ENCODE measurements at places on chromosomes 11 and 22.
A peak's percentile ranks its signal among the peaks of the same experiment; 100 is the strongest.

GRCh38 chr11:35155677-35156076 lies 16.7 kb downstream of the CD44 start:
- DNase-seq, result no peak

GRCh38 chr11:1235901-1236315 lies 13.0 kb downstream of the MUC5B start:
- no peak for DNase-seq

DNA sequence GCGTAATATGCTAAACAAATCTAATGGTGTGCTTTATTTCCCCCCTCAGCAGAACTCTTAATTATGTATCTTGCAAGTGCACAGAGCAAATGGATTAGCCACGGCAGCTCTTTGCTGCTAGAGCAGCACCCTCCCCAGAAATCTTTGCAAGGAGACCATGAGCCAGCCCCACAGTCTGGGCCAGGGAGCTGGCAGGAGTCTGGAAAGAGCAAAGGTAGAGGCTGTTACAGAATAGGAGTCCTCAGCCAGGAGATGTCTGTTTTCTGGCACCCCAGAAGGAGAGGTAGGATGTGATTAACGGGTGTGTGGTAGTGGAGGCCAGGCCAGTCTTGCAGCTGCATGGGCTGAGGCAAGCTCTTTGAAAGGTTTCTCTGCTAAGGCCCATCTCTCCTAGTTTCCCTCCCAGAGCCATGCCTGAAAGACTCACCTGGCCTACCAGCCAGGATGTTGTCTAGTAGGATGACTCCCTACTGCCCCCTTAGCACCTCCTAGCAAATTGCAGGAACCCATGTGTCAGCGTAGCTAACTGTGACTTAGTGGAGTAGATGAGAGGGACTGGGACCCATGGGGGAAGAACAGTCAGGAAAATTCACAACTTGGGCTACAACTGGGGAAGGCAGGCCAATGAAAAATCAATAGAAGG lies 557.2 kb downstream of the BUD13 start:
- DNase-seq, result peak; percentile 32

DNA sequence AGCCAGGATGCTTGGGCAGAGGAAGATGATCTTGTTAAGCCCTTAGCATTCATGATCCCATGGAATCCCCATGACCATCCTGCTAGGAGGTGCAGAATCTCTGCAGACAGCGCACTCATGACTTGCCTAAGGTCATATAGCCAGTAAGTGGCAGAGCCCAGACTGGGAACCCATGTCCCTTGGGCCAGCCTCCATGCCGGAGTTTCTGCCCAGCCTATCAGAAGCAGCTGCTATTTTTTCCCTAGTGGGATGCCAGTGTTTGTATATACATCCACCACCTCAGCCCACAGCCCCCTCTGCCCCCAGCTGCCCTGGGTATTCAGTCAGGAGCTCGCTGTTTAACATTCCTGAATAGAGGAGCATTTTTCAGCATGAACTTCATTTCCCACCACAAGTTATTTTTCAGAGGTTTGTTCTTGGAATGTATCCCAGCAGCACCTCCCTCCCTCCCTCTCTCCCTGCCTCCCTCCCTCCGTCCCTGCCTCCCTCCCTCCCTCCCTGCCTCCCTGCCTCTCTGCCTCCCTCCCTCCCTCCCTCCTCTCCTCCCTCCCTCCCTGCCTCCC lies 34.4 kb upstream of the SUSD2 start:
- DNase-seq, result no peak

DNA sequence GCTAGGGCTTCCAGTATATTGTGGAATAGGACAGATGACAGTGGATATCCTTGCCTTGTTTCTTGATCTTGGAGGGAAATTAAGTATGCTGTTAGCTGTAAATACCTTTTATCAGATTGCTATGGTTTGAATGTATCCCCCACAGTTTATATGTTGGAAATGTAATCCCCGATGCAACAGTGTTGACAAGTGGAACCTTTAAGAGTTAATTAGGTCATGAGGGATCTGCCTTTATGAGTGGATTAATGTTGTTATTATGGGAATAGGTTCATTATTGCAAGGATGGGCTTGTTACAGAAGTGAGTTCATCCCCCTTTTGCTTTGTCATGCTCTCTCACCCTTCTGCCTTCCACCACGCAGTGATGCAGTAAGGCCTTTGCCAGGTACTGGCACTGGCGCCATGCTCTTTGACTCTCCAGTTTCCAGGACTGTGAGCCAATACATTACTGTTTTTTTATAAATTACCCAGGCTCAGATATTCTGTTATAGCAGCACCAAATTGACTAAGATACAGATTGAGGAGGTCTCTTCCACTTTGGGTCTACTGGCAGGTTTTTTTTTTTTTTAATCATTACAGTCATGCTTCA lies 16.4 kb downstream of the CABIN1 start:
- no peak for DNase-seq

DNA sequence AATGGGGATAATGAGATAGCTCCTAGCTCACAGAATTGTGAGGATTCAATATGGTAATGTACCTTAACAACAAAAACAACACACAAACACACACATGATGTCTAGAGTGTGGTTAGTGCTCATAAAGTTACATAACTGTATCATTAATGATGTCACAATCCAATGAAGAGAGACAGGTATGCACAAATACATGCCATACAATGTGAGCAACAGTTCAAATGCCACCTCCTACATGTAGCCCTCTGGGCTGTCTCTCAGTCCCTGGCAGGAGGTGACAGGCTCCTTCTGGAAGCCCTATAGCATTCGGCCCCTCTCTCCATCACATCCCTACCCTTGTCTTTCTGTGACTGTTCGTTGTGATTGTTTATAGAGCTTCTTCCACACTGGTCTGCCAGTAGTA lies 8.3 kb upstream of the MICALL1 start:
- no peak for DNase-seq

DNA sequence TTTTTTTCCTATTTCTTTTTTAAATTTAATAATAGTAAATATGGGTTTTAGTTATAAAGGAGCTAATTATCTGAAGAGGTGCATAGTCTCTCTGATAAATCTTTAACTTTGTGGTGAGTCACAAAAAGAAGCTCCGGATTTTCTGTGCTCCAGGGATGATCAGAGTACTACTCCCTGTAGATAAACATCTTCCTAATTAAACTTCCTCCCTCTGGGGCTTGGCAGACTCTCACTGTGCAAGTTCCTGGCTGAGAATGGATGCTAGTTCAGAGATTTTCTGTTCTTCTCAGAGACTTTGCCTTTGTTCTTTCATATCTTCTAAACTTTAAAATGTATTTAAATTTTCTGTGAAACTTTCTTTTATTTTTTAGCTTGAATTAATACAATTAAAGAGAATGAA lies at the start of gene OR10G7:
Gene OR10G7 (minus strand): TSS at position 72 of the 400 bp plus-strand sequence. CDS start 2,324 bp downstream, outside the sequence.
- DNase-seq, result no peak

DNA sequence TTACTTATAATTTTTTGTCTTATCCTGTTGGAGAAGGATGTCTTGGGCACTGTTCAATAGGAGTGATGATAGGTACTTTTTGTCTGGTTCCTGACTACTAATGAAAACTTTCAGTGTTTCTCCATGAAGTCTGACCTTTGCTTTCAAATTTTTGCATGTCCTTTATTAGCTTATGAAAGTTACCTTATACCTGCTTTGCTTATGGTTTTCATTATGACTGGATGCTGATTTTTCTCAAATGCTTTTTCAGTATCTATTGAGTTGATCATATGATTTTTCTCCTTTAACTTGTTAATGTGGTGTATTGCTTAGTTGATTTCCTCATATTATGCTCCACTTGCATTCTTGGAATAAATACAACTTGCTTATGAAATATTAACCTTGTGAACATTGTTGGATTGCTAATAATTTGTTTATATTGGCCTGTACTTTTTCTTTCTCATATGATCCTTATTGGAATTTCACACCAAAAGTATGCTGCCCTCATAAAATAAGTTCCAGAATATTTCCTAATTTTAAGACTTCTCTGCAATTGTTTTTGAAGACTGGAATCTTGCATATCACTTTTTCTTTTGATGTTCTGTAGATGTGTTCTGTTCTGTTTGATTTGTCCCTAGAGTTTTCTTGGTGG lies 85.0 kb upstream of the SC5D start:
- DNase-seq, result no peak

DNA sequence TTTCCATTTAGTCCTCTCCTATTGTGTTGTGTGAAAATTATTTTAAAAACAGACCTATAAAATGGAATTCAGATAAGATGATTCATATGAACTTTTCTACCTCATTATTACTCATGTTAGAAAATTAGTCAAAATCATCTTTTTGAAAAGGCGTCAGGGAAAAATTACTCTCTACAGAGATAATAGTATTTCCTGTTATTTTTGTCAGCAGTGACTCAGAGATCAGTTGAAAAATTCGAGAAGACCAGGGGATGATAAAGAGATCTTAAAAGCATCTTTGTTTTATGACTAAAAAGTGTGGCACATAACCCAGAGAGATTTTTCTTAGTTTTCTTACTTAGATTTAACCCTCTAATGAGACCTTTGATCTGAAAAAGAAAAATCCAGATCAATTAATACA lies 157.9 kb upstream of the CARD18 start:
- no peak for DNase-seq

- DNase-seq, result no peak
These were observed 2.5 kb downstream of the PRR14L start for GRCh38 chr22:31747441-31747840.

DNA sequence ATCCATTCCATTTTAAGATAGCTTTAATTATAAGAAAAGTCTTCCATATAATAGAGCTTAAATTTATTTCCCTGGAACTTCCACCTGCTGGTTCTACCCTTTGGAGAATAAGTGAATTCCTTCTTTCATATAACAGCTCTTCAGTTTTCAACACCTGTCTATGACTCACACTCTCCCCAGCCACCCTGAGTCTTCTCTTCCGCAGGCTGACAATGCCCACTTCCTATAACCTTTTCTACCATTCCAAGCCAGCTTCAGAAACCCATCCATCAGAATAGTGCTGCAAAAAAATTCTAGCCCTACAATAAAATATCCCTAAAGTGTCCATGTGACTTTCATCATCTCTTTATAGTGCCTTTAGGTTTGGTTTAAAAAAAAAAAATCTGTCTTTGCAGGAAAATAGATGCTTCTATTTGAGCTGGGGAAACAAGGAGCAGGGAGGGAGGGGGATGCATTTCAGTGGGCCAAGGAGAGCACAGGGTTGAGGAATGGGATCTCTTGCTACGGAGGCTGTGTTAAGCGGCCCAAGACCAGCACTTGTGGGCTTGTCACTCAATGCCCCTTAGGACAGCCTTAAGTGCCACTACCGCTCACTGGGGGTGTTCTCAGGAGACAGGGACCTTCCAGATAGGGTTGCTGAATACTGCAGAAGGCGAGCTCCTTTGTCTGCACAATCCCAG lies 178.6 kb downstream of the DSCAML1 start:
- DNase-seq, result no peak

DNA sequence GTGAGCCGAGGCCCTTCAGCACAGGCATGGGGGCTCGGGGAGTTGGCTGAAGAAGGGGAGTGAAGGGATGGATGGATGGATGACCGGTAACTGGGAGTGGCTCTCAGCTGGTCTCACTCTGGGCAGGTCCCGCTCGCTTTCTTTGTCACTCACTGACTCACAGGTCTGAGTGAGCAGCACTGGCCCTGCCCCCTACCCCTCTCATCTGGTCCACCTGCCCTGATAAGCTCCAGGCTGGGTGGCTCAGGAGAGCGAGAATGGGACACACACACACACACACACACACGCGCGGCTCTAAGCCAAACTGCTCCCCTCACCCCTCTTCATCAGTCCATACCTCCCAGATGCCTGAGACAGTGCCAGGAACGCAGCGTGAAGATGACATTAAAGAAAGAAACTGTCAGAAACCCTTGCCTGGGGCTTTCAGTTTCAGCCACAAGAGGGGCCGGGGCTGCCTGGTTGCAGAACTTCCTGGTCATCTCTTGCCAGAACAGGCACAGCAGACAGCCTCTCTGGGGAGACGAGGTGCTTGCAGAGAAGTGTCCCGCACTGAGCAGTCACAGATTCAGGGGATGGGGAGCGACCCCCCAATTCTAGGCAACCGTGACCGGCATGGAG lies 16.5 kb upstream of the SHISAL1 start:
- DNase-seq, result no peak

- DNase-seq, result no peak
These were observed 43.6 kb downstream of the LRRC32 start for GRCh38 chr11:76626921-76627401.

DNA sequence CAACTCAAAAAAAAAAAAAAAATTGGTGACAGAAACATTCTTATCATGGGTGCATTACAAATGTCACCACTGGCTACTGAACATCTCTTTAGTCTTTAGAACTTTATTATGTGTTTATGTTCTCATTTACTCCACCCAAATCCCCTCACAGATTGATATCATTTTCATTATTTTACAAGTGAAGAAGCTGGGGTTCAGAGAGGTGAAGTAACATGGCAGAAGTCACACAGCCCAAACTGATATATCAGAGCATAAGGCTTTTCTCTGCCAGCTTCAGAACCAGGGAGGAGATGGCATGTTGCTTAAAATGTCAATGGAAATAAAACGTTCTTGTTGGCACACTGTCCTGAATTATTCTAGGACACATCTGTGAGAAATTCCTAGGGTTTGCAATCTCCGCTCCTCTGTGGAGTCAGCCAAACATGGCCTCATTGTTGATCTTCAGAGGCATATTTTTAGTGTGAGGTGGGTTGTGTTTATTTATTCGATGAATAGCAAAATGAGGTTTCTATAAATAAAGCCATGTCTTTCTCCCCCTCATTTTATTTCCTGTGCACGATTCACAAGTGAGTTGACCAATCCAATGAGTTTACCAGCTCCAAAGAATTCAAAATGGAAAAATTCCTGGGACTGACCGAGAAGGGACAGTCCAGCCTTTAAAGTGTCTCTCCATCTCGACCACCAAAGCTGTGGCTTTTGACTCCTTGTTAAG lies 72.9 kb upstream of the ANO1 start:
- DNase-seq, result no peak

DNA sequence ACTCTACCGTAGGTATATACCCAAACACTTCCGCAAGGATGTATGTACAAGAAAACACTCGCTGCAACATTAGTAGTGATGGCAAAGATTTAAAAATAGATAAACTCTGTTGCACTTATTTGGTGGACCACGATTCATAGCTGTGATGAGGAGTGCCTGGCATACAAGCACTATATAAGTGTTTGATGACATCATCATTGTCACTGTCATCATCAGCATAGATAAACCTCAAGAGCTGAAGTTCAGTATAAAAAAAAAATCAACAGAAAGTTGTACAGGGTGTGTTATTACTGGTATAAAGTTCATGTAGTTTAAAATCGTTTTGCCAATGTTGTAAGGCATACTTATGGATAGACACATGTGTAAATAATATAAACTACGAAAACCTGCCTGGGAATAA lies 24.0 kb upstream of the NUP50 start:
- no peak for DNase-seq
